ENCODE measurements at places on chromosomes 2 and 18.
A peak's percentile ranks its signal among the peaks of the same experiment; 100 is the strongest.

- no peak for DNase-seq
Observed at GRCh38 chr2:6914828-6915227, 2.4 kb upstream of the RNF144A start.

DNA sequence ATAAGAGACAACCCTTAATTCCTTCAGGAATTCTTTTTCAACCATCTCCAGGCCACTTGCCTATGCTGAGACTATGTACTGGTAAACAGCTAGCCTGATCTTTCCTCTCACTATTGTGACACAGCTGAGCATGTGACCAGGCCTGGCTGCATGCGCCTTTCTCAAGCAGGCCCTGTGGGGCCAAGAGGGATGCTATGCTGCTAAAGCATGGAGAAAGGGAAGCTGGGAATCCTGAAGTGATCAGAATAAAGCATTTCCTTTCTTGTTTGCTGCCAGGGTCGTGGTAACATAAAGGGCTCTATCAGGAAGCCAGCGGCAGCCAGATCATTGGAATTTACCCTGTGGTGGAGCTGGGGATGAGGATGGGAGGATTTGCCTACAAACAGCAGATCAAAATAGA lies 29.8 kb upstream of the LCLAT1 start:
- DNase-seq: no peak

- no peak for DNase-seq
Observed at GRCh38 chr2:108858894-108859293, 72.3 kb downstream of the CCDC138 start.

DNA sequence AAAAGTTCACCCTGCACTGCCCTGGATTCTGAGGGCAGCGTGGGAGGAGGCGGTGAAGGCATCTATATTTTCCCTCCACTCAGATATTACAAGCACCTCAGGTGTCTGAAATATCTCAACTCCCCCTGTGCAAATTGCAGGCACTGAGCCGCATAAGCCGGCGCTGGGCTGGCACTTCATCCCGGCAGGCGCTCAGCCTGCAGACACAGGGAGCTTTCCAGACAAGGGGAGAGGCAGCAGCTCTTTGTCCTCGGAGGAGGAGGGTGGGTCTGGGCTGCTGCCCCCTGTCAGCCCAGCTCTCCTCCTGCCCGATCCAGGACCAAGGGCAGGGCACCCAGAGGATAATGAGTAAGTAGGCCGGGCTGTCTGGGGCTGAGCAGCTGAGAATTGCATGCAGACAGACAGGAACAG lies 189.3 kb upstream of the MYT1L start:
- no peak for DNase-seq

- no peak for DNase-seq
Observed at GRCh38 chr18:8516371-8517250, 92.6 kb upstream of the RAB12 start.

DNA sequence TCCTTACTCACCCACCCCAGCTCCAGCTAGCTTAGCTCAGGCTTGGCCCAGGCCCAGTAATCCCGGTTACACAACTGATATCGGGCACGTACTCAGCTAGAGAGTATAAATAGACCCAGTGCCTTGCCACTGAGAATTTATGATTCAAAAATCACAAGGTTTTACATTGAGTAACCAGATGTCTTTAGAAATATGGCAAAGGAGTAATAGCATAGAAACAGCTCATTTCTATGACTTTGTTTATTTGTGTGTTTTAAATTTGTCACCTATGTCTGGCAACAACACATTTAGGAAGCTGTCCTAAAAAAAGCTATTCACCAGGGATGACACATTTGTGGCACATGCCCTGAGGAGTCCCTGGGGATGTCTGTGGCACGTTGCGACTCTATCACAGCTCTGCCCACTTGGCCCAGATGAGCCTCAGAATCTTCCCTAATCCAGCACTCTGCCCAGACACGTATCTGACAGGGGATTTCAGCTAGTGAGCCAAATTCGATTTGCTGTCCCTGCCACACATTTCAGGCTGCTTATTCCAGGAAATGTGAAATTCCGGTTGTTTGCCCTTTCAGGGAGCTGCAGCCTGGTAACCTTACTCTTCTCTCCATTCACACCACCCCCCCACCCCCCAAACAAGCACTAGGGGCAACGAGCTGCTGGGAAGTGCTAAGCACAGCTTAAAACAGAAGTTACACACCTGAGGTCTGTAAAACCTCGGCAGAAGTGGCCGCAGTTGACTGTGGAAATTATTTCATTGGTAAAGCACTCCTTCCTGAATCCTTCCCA lies 85.4 kb upstream of the ZCCHC2 start:
- no peak for DNase-seq

GRCh38 chr2:69644506-69644979 lies 1.0 kb upstream of the AAK1 start:
- no peak for DNase-seq

- DNase-seq: peak; percentile 71
Observed at GRCh38 chr2:25951071-25951547, 31.2 kb downstream of the KIF3C start.

DNA sequence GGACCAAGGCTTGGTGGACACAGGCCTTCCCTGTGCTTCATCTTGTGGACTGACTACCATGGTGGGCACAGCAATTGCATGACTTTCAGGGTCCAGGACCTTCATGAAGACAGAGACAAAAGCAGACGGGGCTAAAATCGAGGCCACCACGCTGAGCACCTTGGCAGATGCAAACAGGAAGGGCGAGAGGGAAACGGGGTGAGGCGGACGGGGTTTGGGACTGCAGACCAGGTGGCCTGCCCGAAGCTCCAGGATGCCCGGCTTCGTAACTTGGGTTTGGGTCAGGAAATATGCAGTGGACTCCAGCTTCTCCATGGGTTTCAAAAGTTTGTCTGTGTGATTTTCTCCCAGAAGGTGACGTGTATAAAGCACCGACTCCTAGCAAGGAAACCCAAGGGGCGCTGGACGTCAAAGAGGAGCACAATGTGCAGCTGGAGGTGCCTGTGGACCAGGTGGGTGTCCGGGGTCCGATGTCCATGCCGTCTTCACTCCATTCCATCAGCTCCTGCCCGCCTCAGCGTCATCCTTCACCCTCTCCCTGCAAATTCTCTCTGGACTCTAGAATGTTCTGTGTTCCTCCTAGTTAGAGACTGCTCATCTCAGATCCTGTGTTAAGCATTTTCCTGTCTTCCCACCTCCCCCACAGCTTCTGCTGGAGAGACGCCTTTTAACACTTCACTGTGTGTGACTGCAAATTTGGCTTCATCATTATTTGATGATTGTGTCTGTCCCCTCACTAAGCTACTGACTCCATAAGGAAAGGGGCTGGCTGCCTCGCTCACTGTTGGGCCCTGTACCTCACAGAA lies 65.8 kb downstream of the DCDC2C start:
- DNase-seq: no peak

DNA sequence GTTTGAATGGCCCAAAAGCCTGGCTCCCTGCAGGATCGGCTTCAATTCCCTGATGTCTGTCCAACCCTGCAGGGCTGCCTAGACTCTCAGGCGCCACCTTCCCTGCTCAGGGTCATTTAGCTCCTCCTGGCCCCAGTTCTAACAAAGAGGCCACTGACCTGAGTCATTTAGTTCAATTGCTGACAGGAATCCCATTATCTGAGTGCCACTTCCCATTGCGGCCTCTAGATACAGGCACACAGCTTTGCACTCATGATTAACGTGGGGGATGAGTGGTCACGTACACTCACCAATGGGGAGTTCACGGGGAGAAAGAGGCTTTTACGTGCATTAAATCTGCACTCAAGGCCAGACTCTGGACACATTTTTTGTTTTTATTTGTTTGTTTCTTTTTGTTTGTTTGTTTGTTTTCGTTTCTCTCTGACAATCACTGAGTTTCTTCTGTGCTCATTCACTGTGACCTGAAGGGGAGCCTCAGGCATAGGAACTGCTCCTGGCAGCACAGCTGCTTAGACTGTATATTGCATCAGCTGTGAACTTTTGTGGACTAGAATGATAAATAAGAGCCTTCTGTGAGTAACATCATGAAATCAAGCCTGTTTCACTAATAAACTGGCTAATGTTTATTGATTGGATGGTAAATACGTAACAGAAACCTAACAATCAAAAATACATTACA lies 118.9 kb upstream of the CTNNA2 start:
- peak; percentile 1 for DNase-seq

DNA sequence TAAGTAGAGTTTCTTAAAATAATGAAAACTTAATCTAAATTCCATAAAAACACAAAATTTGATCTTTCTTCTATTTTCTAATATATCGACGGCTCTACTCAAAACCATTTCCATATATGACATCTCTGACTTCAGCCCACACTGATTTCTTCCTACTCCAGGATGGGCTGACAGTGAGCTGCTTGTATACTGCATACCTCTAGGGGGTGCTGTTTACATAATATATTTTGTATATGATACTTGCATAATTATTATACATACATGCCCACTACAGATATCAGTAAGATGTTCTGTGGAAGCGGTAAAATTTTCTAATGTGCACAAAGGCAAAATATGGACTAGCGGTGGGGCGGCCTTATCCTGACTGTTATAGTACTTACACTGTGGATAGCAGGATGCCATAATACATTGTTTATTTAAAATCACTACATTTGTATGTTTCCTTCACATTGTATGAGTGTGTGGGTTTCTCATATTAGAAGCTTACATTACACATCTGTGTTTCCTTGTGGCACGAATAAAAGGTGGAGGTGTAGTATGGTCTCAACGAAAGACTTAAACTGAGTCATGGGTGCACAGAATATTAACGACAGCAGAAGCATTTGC lies 66.1 kb upstream of the NXPH2 start:
- peak; percentile 41 for DNase-seq

- DNase-seq: no peak
Observed at GRCh38 chr2:73889206-73889605, 3.6 kb upstream of the ACTG2 start.

GRCh38 chr2:21363364-21363763 lies 239.6 kb downstream of the TDRD15 start:
- DNase-seq: no peak

- DNase-seq: no peak
Observed at GRCh38 chr2:138441916-138442315, 59.7 kb upstream of the SPOPL start.

- no peak for DNase-seq
Observed at GRCh38 chr18:54879691-54880090, 51.4 kb downstream of the RAB27B start.

DNA sequence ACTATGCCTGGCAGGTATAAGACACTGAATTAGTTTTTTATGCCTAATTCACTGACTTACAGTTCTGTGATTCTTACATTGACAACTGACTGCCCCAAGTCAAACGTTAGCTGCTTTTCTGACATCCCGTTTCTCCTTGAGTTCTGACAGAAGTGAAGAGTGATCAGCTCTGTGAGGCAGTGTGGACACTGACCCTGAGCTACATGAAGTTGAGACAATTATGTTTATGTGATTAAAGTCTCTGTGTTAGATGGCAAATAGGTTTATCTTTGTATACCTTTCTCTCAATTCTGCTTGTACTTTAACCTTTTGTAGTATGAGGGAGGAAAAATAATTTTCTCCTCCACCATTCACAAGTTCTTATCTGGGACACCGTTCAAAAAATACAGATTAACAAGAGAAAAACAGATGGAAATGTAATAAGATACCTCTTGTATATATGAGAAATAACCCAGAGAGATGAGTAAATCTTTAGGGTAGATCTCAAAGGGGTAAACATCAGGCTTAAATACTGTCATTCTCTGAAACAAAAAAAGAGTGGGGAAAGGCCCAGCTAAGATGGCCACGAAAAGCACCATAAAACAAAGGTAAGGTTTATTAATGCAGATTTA lies 85.4 kb upstream of the B3GNT2 start:
- DNase-seq: no peak

- DNase-seq: no peak
Observed at GRCh38 chr2:196590286-196590685, 49.2 kb upstream of the CCDC150 start.

DNA sequence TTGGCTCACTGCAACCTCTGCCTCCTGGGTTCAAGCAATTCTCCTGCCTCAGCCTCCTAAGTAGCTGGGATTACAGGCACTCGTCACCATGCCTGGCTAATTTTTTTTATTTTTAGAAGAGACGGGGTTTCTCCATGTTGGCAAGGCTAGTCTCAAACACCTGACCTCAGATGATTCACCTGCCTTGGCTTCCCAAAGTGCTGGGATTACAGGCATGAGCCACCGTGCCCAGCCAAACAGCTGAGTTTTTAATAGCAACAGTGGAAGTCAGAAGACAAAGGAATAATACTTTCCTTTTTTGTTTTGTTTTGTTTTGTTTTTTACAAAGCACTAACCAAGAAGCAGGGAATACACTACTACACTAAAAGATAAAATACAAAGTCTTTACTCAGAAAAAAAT lies 16.9 kb downstream of the GPR75 start:
- DNase-seq: no peak

DNA sequence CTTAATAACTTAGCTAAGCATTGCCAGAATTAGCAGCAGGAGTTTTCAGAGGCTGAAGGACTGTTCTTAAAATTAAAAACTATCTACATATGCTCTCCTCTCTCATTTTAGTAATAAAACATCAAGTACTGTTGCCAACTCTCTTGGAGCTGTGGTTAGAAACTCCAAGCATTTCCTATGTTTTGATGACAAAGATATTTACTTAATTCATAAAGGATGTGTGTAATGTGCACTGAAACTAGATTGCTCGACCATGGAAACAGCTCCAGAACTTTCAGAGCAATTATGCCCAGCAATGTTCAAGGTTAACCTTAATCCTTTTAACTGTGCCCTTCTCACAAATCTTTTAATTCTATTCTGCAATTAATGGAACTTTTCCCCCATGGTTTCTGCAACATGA lies 8.4 kb downstream of the GRP start:
- DNase-seq: no peak

GRCh38 chr18:34867520-34867919 lies 157.4 kb downstream of the DTNA start:
- DNase-seq: peak; percentile 71

GRCh38 chr2:15976354-15976753 lies 36.0 kb downstream of the MYCN start:
- DNase-seq: no peak

GRCh38 chr2:120628248-120628647 lies 107.4 kb upstream of the GLI2 start:
- no peak for DNase-seq

GRCh38 chr2:150572194-150572766 lies 84.8 kb upstream of the RND3 start:
- DNase-seq: no peak

DNA sequence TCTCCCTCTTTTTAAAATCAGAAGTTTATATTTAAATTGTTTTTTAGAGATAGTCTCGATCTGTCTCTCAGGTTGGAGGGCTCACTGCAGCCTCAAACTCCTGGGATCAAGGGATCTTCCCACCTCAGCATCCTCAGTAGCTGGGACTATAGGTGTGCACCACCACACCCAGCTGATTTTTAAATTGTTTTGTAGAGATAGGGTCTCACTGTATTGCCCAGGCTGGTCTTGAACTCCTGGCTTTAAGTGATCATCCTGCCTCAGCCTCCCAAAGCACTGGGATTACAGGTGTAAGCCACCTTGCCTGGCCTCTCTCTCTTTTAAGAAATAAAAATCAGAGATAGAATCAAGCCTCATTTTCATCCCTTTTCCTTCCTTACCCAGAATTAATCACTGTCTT lies 22.1 kb downstream of the FAM171B start:
- DNase-seq: no peak

GRCh38 chr2:138572318-138572717 lies 70.7 kb downstream of the SPOPL start:
- peak; percentile 23 for DNase-seq
